Gastrocnemius medialis (tissue), 4 donors: ENCODE measurements at places on chromosomes 5 and 9. TPM values are rescaled to one million over a fixed set of nuclear protein-coding genes. Genes with fewer than 3 reads are reported as not detected.
A peak's percentile ranks its signal among the peaks of the same experiment; 100 is the strongest.

The COL27A1 gene
- 1.4 TPM for total RNA-seq

The CYSRT1 gene
- total RNA-seq, result 0.42 TPM

The CCDC192 gene
- total RNA-seq, result not detected

The CNTLN gene
- total RNA-seq, result 3.1 TPM

The RNF208 gene
- total RNA-seq, result 1.2 TPM

The MYORG gene
- 48.7 TPM for total RNA-seq

The GLDC gene
- total RNA-seq, result 1.00 TPM

The PCDHGA12 gene
- total RNA-seq, result 1.4 TPM

The STPG3 gene
- not detected for total RNA-seq

The DPYSL3 gene
- 45.8 TPM for total RNA-seq

GRCh38 chr5:170644501-170644900 is 139.0 kb upstream of the GABRP start:
- H3K27me3 ChIP-seq, result no peaks in the 10 kb centered on the region
- DNase-seq, result no peak
- H3K27ac ChIP-seq, result no peak overlapping the region
- no peaks in the 10 kb centered on the region for H3K4me1 ChIP-seq
- H3K4me3 ChIP-seq, result no peak overlapping the region

- no peak overlapping the region for H3K4me3 ChIP-seq
- no peaks in the 10 kb centered on the region for H3K4me1 ChIP-seq
- H3K36me3 ChIP-seq, result no peaks in the 10 kb centered on the region
- H3K27ac ChIP-seq, result no peak overlapping the region
These were observed 32.3 kb downstream of the TMEM174 start for GRCh38 chr5:73205305-73205704.

- peak overlapping the region; percentile 99 for H3K27ac ChIP-seq
- H3K4me3 ChIP-seq, result no peak overlapping the region
- H3K27me3 ChIP-seq, result no peaks in the 10 kb centered on the region
- no peak for DNase-seq
- H3K36me3 ChIP-seq, result peaks cover 14% of the 10 kb centered on the region
- H3K4me1 ChIP-seq, result peaks cover 91% of the 10 kb centered on the region
These were observed 9.3 kb downstream of the STOM start for GRCh38 chr9:121360601-121361374.

DNA sequence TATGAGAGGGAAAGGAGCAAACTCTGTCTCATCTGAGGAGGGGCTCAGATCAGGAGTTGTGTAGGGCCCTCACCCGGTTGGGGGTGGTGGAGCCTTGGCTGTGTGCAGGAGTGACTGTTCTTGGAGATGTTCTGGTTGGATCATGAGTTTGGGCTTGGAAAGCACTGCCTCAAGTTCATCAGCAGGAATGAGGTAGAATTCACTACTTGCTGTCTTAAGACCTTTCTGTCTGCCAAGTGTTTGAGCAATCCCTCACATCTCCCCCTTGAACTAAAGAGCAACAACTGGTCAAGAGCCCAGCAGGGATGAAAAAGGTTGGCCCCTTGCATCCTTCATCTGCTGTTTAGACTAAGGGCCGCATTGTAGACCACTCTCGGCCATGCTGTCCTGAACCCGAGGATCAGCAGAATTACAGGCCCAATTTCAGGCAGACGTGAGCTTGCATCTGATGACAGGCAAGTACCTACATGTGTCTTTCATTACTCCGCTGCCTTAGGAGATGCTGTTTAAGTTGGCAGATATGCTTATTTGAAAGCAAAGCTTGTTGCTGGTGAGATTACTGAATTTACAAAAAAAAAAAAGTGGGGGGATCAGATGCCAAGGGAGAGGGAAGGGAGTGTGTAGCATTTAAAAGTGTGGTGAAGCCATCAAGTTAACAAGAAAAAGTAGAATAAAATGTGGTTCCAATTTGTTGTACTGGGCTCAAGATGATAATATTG is 36.4 kb downstream of the PIK3R1 start:
- no peaks in the 10 kb centered on the region for H3K27me3 ChIP-seq
- H3K4me1 ChIP-seq, result peaks cover 80% of the 10 kb centered on the region
- no peaks in the 10 kb centered on the region for H3K36me3 ChIP-seq
- peak overlapping the region; percentile 7 for H3K4me3 ChIP-seq
- DNase-seq, result peak; percentile 73
- peak overlapping the region; percentile 75 for H3K27ac ChIP-seq

DNA sequence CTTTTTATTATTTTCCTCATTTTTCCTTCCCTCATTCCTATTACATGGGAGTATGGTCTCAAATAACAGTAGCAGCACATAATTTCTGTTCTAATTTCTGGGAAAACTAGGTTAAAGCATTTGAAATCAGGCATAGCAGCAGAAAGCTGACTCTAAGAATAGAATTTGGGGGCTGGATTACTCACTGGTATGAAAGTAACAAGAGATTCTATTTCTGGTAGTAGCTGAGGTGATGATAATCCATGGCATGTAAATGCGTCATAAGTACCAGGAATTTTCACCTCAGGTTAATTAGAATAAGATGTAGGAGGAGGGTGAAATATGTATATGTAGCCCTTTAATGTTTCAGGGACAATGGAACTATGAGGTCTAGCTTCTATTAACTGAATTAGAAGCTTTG is 662.0 kb downstream of the PTPRD start:
- H3K27ac ChIP-seq, result no peak overlapping the region
- no peak overlapping the region for H3K4me3 ChIP-seq
- DNase-seq, result no peak
- H3K36me3 ChIP-seq, result no peaks in the 10 kb centered on the region
- no peaks in the 10 kb centered on the region for H3K4me1 ChIP-seq

DNA sequence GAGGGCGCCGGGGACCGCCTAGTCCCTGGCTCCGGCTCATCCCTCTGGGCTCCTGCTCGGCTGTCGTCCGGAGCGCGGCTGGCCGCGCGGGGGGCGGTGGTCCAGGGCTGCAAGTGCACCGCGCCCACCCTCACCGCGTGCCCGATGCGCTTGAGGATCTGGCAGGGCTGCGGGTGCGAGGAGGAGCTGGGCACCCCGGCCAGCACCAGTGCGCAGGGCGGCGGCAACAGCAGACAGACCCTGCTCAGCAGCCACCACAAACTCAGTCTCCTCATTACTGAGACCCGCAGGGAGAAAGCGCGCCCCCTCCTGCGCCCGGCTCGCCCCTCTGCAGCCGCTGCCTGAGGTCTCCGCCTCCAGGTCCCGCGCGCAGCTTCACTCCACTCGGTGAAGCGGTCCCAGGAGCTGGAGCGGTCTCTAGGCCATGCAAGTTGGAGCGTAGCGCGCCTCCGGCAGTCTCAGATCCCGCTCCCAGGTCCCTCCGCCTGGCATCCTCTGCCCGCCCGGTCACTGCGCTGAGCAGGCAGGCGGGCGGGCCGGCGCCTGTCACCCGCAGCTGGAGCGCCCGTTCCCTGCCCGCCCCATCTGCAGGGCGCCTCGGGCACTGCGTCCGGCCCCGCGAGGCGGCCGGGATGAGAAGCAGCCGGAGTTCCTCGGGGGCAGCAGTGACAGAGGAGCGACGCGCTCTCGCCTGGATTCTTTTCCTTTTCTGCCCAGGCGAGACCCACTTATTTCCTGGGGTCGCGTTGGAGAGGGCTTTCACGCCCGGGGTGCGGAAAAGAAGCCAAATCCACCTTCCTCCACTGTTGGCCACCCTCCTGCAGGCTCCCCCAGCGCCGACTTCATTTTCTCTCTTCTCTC is 512 bp downstream of the GRIN3A start:
- H3K27ac ChIP-seq, result no peak overlapping the region
- peak overlapping the region; percentile 45 for H3K4me3 ChIP-seq
- H3K36me3 ChIP-seq, result no peaks in the 10 kb centered on the region
- no peak for DNase-seq
- peaks cover 30% of the 10 kb centered on the region for H3K27me3 ChIP-seq
- H3K4me1 ChIP-seq, result no peaks in the 10 kb centered on the region

DNA sequence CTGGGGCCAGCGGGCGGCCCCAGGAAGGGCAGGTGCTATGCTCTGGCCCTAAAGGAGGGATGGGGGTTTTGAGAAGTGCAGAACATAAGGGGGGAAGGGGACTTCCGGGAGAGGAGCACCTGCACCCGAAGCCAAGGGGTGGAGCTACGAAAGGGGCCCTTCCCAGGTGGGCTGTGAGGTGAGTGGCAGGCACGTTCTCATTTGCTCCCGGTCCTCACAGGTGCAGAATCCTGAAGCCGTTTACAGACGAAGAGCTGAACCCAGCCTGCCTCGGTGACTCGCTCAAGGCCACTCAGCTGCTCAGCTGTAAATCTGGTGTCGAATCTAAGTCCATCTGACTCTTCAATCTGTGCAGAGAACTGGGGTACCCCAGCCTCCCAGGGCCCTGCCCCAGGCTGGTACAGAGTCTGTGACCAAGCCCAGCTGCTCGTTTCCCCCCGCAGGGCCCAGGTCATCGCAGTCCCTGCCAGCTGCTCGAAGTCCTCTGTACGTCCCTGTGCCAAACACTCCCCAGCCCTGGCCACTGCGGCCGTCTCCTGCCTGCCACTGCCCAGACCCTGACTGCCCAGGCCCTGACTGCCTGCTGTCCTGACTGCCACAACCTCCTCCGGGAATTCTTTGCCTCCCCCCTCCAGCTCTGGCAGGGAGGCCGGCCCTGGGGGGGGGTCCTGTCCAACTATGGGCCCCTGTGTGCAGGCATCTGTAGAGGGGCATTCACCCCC is 53.8 kb upstream of the RXRA start:
- no peak overlapping the region for H3K27ac ChIP-seq
- peaks cover 20% of the 10 kb centered on the region for H3K4me1 ChIP-seq
- no peaks in the 10 kb centered on the region for H3K27me3 ChIP-seq
- H3K4me3 ChIP-seq, result no peak overlapping the region
- no peak for DNase-seq

DNA sequence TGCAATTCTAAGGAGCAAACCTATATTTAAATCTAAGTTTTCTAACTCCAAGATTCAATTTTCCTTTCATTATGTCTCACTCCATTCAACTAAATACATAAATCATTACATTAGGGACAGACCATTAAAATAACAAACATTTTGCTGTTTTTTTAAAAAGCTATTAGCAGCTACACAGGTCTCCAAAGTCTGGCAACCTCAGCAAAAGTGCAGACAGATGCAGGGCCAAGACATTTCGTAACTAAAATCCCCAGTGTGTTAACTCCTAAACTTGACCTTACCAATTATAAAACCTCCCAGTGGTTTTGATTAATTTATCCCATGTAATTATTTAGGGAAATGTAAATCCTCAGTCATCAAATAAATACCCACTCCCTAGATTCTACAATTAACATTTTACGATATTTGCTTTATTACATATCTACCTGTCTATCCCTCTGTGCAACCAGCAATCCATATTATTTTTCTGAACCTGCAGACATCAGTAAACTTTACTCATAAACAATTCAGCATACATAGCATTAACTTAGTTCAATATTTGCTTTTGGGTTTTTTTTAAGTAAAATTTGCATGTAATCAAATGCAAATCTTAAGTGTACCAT is 64.7 kb downstream of the RGS7BP start:
- no peaks in the 10 kb centered on the region for H3K4me1 ChIP-seq
- H3K36me3 ChIP-seq, result no peaks in the 10 kb centered on the region
- H3K27ac ChIP-seq, result no peak overlapping the region
- no peak for DNase-seq
- no peaks in the 10 kb centered on the region for H3K27me3 ChIP-seq

DNA sequence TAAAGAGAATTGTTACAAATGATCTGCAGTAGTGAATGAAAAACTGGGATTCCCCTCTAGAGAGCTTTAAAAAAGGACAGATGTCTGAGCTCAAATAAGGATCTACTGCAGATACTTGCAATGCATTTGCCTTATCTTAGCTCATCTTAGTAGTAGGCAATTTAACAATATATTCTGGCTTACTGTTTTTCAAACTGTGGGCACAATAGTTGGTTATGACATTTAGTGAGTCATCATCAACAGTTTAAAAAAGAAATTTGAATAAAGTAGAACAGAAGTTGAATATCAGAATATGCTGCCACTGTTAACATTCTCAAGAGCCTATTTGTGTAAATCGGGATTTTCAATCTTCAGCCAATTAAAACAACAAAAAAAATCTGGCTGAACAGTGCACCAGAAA is 6.7 kb upstream of the CAST start:
- H3K36me3 ChIP-seq, result no peaks in the 10 kb centered on the region
- H3K4me3 ChIP-seq, result no peak overlapping the region
- H3K4me1 ChIP-seq, result no peaks in the 10 kb centered on the region
- H3K27ac ChIP-seq, result no peak overlapping the region

DNA sequence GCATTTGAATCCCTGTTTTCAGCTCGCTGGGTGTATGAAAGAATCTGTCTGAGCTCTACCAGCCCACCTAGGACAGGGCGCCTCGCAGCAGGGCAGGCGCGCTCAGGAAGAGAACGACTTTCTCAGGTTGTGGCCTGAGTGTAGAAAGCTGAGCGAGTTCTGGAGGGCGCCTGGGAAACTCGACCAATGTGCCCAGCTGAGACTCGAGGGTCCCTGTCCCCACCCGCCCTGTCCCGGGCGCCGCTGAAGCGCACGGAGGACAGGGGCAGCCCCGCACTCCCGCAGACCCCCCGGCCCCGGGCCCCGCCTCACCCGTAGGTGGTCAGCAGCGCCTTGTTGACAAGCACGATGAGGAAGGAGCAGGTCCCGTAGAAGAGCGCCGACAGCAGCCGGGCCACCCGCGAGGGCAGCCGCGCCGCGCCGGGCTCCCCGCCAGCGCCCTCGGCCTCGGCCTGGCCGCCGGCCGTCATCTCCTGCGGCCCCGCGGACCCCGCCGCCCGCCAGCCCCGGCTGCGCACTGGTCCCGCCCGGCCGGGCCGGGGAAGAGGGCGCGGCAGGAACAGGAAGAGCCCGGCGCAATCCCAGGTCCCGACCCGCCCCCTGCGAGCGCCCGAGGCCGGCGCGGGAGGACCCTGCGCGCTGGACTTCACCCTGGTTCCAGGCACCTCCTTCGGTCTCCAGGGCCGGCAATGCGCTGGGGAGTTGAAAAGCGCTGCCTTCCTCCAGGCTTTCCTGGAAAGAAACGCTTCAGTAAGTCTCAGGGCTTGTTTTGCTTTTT is at the start of gene SLC35D2:
TSS of gene SLC35D2 (minus strand) at position 547 of the 778 bp plus-strand sequence. CDS start at position 470, 77 bp downstream.
- peak; percentile 8 for DNase-seq
- peaks cover 3% of the 10 kb centered on the region for H3K4me1 ChIP-seq
- H3K27me3 ChIP-seq, result no peaks in the 10 kb centered on the region
- H3K4me3 ChIP-seq, result peak within 1 kb of the TSS; percentile 85
- H3K27ac ChIP-seq, result peak within 1 kb of the TSS; percentile 71
- H3K36me3 ChIP-seq, result no peaks in the 10 kb centered on the region

GRCh38 chr9:92992549-92992948 is 45.2 kb downstream of the FGD3 start:
- no peak for DNase-seq
- no peaks in the 10 kb centered on the region for H3K36me3 ChIP-seq
- no peaks in the 10 kb centered on the region for H3K27me3 ChIP-seq
- H3K4me1 ChIP-seq, result no peaks in the 10 kb centered on the region

- no peaks in the 10 kb centered on the region for H3K27me3 ChIP-seq
- no peak overlapping the region for H3K27ac ChIP-seq
- DNase-seq, result no peak
- H3K36me3 ChIP-seq, result no peaks in the 10 kb centered on the region
- no peak overlapping the region for H3K4me3 ChIP-seq
- H3K4me1 ChIP-seq, result no peaks in the 10 kb centered on the region
These were observed 31.2 kb downstream of the OGN start for GRCh38 chr9:92373167-92373566.

GRCh38 chr5:163822548-163822947 is 317.1 kb downstream of the MAT2B start:
- no peak overlapping the region for H3K27ac ChIP-seq
- no peaks in the 10 kb centered on the region for H3K36me3 ChIP-seq
- H3K27me3 ChIP-seq, result no peaks in the 10 kb centered on the region
- no peak overlapping the region for H3K4me3 ChIP-seq

GRCh38 chr5:146947181-146947941 is 68.8 kb upstream of the PPP2R2B start:
- no peak overlapping the region for H3K4me3 ChIP-seq
- H3K27me3 ChIP-seq, result no peaks in the 10 kb centered on the region
- DNase-seq, result no peak
- H3K36me3 ChIP-seq, result no peaks in the 10 kb centered on the region
